ENCODE measurements at places on chromosomes 1 and 21.
A peak's percentile ranks its signal among the peaks of the same experiment; 100 is the strongest.

DNA sequence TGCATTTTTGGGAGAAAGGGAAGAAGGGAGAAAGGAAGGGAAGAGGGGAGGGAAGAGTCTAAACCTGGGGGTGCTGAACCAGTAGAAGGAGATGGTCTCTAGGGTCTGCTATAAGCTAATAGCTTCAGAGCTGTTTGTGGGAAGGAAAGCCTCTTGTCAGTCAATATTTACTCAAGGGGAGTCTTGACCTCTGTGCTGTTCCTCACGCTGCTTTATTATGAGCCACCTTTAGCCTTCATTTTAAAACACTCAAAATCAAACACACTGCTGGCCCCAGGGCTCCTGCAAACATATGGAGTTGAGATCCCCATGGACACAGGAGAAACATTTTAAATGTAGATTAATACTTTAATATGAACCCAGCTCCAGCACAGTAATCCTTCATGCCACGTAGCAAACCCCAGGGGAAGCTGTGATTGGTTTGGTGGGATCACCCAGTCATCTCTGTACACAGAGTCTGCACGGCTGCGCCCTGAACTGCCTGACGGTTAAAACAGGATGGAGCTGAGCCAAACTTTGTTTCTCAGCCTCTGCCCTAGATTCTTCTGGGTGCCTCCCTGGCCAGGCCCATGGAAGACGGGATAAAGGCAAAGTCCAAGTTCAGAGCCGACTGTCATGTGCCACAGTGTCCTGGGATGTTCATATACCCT, 40.2 kb upstream of the VWA5B1 start:
- peak; percentile 23 for DNase-seq

- no peak for DNase-seq
These were observed 58.6 kb downstream of the GIPC2 start for GRCh38 chr1:78104322-78104721.

DNA sequence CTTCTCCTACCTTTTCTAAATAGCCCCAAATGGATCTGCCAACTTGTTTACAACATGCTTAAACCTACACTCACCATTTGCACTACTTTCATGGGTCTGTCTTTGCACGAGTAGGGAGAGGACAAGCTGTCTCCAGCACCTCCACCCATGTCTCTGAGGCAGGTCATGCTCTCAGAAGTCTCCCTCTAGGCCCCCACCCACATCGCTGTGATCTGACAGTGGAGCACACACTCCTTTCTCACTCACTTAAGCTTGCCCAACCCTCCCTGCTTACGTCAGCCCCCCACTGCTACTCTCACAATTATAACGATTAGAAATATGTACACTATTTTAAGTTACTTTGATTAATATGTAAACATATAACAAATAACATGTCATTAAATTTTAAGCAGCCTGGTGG, 141.1 kb downstream of the KCNH1 start:
- DNase-seq: no peak

DNA sequence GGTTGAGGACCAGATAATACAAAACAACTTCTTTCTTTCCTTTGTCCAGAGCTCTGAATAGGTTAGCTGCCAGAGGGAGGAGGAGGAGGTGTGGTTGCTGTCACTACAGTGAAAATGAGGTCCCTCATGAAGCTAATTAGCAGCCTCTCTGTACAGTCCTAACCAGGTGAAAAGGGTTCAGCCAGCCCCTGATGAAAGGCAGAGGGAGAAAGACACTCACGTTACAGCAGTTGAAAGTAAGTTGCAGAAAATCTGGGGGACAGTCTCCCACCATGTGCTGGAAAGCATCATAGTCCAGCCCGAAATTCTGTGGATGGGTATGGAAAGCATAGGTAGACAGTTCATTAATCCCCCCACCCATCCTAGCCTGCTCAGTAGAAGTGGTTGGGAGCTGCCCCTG, 6.2 kb upstream of the MUTYH start:
- DNase-seq: no peak

- DNase-seq: no peak
These were observed 406 bp downstream of the HTR1D start for GRCh38 chr1:23216771-23217420.

- peak; percentile 43 for DNase-seq
These were observed 3.2 kb upstream of the THEMIS2 start for GRCh38 chr1:27868932-27869718.

DNA sequence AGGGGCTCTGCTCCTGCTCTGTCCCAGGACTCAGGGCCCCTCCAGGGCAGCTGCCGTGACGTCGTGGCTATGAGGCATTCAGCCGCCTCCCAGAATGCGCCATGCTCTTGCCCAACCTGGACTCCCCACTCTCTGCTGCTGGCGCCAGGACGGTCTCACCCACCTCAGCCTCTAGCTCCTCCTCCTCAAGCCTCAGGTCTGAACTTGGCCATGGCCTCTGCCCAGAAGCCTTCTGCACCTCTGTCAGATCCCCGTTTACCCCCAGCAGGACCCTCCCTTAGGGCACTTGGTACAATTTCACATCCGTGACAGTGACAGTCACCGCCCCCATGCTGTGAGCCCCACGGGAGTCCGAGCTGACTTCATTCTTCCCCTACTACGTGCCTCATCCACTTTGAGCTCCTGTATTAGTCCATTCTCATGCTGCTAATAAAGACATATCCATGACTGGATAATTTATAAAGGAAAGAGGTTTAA, 4.9 kb downstream of the CSTB start:
- DNase-seq: no peak

- DNase-seq: no peak
These were observed 84.9 kb downstream of the C1orf21 start for GRCh38 chr1:184471686-184472085.

GRCh38 chr1:153509729-153510354, 25.9 kb downstream of the S100A6 start:
- peak; percentile 28 for DNase-seq

DNA sequence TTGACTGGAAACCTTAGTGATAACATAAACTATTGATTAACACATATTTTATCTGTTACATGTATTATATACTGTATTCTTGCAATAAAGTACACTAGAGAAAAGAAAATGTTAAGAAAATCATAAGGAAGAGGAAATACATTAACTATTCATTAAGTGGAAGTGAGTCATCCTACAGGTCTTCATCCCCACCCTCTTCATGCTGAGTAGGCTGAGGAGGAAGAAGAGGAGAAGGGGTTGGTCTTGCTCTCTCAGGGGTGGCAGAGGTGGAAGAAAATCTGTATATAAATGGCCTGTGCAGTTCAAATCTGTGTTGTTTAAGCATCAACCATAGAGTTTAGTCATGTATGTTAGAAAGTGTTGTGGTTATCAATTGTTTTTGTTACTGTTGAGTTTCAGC, 66.1 kb upstream of the CHODL start:
- no peak for DNase-seq

GRCh38 chr1:150976879-150977694, 2.5 kb upstream of the CERS2 start:
- DNase-seq: peak; percentile 92

GRCh38 chr1:205584732-205585131, 47.1 kb downstream of the ELK4 start:
- DNase-seq: no peak

- no peak for DNase-seq
These were observed 2.2 kb upstream of the UBXN10 start for GRCh38 chr1:20183616-20184271.

DNA sequence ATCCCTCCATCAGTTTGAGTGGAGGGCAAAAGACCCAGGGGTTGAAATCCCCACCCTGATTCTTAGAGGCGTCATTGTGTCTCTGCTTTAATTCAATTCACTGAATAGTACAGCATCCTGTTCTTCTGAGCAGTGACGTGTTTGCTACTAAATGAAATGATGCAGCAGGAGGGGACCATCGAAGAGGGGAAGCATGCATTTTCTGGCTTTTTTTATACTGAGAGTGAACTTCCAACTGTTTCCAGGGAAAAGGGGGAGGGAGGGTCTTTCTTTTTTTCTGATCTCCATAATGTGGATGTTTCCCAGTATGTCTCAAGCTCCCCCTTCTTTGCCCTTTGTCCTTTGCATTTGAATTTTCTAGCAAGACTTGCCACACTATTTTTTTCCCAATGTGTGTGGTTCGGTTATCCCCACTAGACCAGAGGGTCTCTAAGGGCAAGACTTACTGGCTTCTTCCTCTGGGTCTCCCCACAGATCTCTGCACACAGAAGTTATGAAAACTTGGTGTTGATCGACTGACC, 2.7 kb downstream of the INTS3 start:
- no peak for DNase-seq

- DNase-seq: no peak
These were observed 177.6 kb downstream of the GABPA start for GRCh38 chr21:25912402-25912746.

- no peak for DNase-seq
These were observed 357.7 kb downstream of the TTLL7 start for GRCh38 chr1:83641206-83641658.

GRCh38 chr1:41517062-41517438, 32.6 kb upstream of the EDN2 start:
- DNase-seq: no peak

DNA sequence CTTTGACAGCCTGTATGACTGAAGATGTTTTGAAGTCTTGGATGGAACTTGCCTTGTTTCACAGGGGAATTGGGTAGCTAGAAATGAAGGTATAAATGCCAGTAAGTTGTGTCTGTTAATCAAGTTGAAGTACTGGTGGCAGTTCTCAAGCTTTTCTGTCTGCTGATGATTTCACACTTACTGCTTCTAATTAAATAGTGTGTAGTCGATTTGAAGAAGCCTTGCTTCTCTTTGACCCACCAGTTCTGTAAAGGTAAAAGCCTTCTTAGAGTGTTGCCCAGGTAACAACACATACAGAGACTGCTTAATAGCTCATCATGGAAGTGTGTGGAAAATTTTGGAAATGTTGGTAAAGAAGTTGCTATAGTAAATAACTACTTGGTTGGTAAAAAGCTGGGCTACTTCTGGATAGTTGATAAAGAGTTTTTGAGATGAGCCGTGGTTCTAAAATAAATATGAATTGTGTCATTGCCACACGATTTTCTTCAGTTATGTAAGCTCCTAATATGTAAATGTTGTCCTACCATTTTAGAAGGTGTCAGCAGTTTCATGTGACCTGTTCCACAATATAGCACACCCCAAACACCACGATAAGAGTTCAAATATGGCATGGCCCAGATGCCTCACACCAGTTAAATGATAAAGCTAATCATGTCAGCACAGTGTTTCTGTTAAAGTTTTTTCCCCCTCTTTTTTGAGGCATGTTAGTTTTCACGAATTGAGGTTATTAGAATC, 7.4 kb downstream of the RABGAP1L start:
- DNase-seq: no peak

- DNase-seq: no peak
These were observed 239.4 kb downstream of the PLPP3 start for GRCh38 chr1:56339786-56340465.

GRCh38 chr1:218402786-218403120, 57.6 kb downstream of the TGFB2 start:
- no peak for DNase-seq

GRCh38 chr1:206486995-206487788, 16.9 kb downstream of the IKBKE start:
- no peak for DNase-seq

GRCh38 chr1:11516961-11517635, 38.1 kb downstream of the DISP3 start:
- no peak for DNase-seq

- DNase-seq: peak; percentile 36
These were observed 741 bp downstream of the DUSP10 start for GRCh38 chr1:221740993-221741702.

DNA sequence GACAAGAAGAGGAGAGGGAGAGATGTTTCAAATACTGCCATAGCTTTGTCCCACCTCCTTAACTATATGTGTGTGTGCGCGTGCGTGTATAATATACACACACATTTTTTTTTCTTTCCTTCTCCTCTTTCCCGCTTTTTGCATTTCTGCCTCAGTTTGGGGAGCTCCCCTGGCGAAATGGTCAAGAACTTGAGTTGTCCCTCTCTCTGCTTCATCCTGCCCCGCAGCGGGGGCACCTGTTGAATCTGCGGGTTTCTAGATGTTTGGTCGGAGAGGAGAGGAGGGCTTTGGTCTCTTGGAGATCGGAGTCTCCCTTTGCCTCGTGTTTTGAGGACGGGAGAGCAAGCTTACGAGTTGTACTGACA, 504 bp downstream of the SCCPDH start:
- peak; percentile 25 for DNase-seq

- DNase-seq: no peak
These were observed 6.5 kb upstream of the MAST2 start for GRCh38 chr1:45796946-45797345.

DNA sequence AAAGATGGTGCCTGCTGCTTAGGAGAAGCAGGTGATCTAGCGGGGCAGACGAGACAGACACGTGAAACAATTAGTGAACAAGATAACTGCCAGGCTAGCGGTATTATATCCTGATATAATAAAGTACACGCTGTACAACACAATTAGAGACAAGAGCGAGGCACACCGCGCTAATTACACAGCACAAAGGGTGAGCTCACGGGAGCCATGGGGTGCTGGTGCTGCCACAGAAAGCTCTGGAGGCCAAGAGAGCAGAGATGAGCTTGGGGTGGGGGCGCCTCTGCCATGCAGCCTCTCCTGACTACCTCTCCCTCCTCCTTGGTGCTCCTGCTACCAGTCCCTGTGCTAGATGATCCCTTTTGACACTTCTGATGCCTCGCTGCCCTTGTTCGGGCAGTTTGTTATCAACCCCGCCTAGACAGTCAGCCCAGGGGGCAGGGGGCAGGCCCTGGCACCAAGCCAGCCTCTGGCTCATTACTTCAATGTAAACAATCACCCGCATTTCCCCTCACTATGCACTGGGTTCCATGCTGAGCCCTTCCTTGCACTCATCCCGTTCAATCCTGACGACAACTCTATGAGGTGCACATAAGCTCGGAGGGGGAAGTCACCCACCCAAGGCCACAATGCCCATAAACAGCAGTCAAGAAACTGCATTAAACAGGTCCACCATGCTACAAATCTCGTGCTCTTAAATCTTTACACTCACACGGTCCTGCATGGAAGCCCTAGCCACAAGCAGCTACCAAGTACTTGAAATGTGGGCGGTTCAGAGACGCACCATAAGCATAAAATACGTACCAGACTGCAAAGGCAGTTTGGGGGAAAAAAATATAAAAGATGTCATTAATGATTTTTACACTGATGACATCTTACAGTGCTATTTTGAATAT, 103.0 kb downstream of the SSBP3 start:
- DNase-seq: no peak
